ENCODE measurements at places on chromosomes 7 and 10. TPM values are rescaled to one million over a fixed set of nuclear protein-coding genes. Genes with fewer than 3 reads are reported as not detected.

The NPY4R gene
- total RNA-seq: not detected

The ERV3-1 gene
- 20.2 TPM for total RNA-seq

The MSS51 gene
- total RNA-seq: 1.7 TPM

The GTF2IRD1 gene
- total RNA-seq: 30.6 TPM

The PTN gene
- total RNA-seq: 11.6 TPM

The BICC1 gene
- 9.3 TPM for total RNA-seq

The SPDYE9 gene
- total RNA-seq: not detected

The ZNF438 gene
- total RNA-seq: 20.2 TPM

The CALML3 gene
- not detected for total RNA-seq

The GDF2 gene
- total RNA-seq: not detected

The CFAP43 gene
- 8.2 TPM for total RNA-seq

The LIPF gene
- total RNA-seq: not detected

The WEE2 gene
- not detected for total RNA-seq

The GRM3 gene
- total RNA-seq: not detected

The TET1 gene
- total RNA-seq: 7.4 TPM

The TMEM270 gene
- not detected for total RNA-seq

DNA sequence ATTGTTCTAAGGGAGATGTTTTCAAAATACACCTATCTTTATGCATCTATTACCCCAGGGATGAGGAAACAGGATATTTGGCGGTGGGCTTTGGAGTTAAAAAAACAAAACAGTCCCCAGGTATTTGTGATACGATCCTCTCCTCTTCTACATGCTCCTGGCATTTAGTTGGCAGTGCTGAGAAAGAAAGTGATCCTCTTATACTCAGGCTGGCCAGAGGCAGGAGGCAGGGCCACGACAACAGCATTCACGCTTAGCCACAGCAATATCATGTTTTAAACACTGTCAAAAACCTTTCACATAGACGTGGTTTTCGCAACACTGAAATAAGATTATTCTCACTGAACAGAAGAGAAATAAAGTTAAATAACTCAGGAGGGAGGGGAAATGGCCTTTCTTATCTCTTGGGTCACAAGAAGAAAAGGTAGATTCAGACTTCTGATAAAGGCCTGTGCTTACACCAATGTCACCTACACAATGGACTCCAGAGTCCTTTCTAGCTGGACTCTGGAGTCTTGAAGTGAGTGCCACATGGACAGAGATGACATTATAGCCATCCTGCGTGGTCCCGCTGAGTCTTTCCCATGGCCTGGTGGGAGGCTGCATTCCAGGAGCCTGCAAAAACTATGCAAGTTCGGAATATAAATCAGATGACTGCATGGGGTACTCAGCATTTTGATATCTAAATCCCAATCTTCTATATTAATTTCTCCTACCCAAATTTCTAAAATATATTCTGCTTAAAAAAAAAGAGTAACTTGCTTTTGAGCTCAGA is 88.7 kb downstream of the PIP4K2A start:
- H3K4me1 ChIP-seq: peaks cover 44% of the 10 kb centered on the region
- no peaks in the 10 kb centered on the region for H3K36me3 ChIP-seq
- H3K27ac ChIP-seq: peak overlapping the region; percentile 70
- H3K27me3 ChIP-seq: no peaks in the 10 kb centered on the region
- H3K4me3 ChIP-seq: no peak overlapping the region
- DNase-seq: no peak

DNA sequence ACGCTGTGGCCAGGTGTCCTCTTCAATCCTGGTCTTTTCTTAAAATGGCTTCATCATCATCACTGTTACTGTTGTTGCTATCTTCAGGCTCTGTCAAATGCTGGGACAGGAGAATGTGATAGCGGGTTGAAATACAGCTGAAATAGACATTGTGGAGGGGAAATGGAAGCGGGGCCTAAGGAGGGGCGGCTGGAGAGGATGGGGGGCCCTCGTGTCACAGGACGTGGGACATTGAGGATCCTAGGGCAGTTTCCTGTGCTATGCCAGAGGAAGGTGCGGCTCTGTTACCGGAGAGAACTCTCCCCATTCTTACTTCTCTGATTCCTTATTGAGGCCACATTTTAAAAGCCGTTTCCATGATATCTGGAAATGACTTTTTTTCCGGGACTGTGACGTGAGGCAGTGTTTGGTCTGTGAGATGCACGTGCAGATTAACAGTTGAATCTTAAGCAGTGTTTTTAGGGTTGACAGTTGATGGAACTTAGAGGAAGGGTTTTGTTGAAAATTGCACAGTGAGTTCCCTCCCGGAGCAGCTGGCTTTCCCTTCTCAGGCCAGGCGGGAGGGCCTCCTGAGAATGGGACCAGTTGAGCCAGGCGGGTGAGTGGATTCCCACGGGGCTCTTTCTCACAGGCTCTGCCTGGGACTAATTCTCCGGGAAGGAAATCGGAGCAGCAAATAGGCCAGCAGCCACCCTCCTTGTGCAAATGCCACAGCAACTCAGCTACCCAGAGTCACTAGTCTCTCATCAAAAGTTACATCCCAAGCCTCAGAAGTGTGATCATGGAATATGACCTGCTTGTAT is 125.2 kb downstream of the TACC2 start:
- H3K4me3 ChIP-seq: peak overlapping the region; percentile 90
- no peaks in the 10 kb centered on the region for H3K36me3 ChIP-seq
- peaks cover 59% of the 10 kb centered on the region for H3K4me1 ChIP-seq
- DNase-seq: peak; percentile 34
- peak overlapping the region; percentile 100 for H3K27ac ChIP-seq
- H3K27me3 ChIP-seq: no peaks in the 10 kb centered on the region

DNA sequence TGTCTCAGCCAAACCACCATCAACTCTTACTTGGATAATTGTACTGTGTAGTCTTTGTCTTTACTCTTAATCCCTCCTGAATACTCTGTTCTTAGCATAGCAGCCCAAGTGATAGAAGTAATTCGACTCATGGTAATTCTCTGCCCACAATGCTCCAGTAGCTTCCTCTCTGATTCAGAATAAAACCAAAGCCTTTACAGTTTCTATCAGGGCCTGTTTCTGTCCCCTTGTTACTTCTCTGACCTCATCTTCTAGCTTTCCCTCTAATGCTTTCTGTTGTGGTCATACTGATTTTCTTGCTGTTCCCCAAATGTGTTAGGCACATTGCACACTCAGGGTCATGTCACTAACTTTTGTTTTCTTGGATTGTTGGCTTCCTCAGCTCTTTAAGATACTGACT is 8.0 kb downstream of the ZNF518A start:
- H3K4me3 ChIP-seq: no peak overlapping the region
- no peak for DNase-seq
- no peak overlapping the region for H3K27ac ChIP-seq
- no peaks in the 10 kb centered on the region for H3K27me3 ChIP-seq

- H3K4me3 ChIP-seq: no peak overlapping the region
- H3K27me3 ChIP-seq: no peaks in the 10 kb centered on the region
- no peaks in the 10 kb centered on the region for H3K4me1 ChIP-seq
- H3K36me3 ChIP-seq: no peaks in the 10 kb centered on the region
Measured at GRCh38 chr10:11535346-11535959, 76.0 kb downstream of the USP6NL start.

DNA sequence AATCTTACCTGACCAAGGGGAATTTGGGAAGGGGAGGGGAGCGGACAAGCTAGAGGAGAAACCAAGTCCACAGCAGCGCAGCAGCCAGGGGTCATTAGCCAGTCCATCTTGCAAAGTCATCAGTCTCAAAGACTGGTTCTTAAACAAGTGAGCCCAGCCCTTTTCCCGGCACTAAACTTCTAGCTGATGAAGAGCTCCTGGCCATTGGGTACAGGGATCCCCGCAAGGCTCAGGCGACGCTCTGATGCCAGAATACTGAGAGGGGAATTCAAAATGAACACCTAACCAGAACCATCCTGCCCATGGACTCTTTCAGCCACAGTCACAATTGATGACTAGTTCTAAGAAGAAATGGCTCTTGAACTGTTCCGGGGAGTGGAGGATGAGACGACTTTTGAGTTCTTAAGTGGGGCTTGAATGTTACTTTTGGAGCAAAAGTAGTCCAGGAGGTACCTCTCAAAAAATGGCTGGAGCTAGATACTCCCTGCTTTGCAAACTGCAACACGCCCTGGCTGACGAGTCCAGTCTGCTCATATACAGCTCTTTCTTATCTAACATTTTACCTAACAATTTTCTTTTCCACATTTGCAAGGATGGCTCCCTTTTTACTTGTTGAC is 2.5 kb upstream of the TWIST1 start:
- DNase-seq: no peak
- no peaks in the 10 kb centered on the region for H3K36me3 ChIP-seq
- H3K27ac ChIP-seq: no peak overlapping the region
- peaks cover 30% of the 10 kb centered on the region for H3K4me1 ChIP-seq
- no peak overlapping the region for H3K4me3 ChIP-seq

DNA sequence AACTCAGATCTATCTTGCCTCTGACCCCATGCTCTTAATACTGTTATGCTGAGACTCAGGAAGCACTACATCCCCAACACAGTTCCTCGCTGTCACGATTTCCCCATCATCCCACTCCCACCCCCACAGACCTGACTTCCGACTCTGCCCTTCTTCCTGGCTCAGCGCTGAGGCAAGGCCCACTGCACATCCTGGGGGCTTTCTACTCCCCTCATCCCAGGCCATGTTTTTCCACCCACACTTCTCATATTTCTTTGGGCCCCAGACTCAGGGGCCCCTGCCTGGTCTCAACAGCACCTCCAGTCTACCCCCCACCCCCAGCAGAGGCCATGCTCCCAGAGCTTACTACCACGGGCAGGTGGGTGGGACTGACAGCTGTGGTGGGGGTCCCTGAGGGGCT is 7.7 kb upstream of the NDST2 start:
- no peaks in the 10 kb centered on the region for H3K27me3 ChIP-seq
- H3K4me3 ChIP-seq: no peak overlapping the region
- H3K4me1 ChIP-seq: peaks cover 42% of the 10 kb centered on the region
- no peaks in the 10 kb centered on the region for H3K36me3 ChIP-seq
- no peak for DNase-seq
- H3K27ac ChIP-seq: peak overlapping the region; percentile 92

DNA sequence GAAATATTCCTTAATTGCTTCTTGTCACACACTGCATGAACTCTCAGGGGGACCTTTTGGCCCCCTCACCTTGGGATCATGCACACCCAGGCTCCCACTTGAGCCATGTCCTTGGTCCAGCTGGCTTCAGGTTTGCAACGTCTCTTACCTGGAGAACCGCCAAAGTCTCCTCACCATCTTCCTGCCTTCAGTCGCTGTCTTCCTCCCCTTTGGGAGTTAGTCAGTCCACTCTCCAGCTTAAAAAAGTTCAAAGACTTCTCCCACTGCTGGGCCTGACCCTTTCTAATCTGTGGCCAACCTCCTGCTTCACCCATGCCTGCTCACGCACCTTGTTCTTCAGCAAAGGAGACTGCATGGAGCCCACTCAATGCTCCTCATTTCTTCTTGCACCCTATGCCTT is 82.6 kb upstream of the LRRC4 start:
- no peak overlapping the region for H3K27ac ChIP-seq
- DNase-seq: no peak
- no peak overlapping the region for H3K4me3 ChIP-seq
- no peaks in the 10 kb centered on the region for H3K36me3 ChIP-seq
- H3K4me1 ChIP-seq: no peaks in the 10 kb centered on the region

DNA sequence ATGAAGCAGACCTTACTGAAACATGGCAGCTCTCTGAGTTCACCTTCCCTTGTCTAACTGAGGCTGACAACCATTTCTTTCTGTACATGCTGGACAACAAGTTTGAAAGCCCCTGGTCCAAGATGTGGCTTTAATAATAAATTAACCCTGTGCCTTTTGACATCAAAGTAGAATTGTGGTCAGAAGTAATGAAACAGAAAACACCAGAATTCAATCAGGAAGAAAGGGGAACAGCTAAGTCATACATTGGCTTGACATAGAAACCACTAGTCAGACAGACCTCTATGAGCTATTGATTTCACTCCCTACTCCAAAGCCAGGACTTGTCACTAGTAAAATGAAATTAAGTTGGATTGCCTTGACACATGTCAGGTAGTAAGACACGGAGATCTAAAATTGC is 175.2 kb upstream of the ASAH2 start:
- no peaks in the 10 kb centered on the region for H3K36me3 ChIP-seq
- no peak overlapping the region for H3K4me3 ChIP-seq
- no peak for DNase-seq
- no peaks in the 10 kb centered on the region for H3K27me3 ChIP-seq
- H3K4me1 ChIP-seq: peaks cover 6% of the 10 kb centered on the region
- no peak overlapping the region for H3K27ac ChIP-seq

DNA sequence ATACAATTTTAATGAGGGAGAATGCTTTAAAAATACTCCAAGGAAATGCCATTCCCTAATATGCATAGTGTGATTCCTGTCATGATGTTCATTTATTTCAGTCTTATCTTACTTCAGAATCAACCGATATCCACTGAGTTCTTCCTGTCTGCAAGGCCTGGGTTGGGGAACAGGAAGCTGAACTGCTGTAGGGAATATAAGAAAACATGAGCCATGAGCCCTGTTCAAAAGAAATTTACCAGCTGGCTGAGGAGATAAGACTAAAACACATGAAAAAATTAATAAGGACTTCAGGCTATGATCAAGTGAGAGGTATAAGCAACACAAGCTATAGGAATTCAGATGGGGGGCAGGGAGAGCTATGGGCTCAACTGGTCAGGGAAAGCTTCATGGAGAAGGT is 184.7 kb downstream of the PLPP4 start:
- H3K27me3 ChIP-seq: no peaks in the 10 kb centered on the region
- DNase-seq: no peak
- no peaks in the 10 kb centered on the region for H3K36me3 ChIP-seq
- no peaks in the 10 kb centered on the region for H3K4me1 ChIP-seq

DNA sequence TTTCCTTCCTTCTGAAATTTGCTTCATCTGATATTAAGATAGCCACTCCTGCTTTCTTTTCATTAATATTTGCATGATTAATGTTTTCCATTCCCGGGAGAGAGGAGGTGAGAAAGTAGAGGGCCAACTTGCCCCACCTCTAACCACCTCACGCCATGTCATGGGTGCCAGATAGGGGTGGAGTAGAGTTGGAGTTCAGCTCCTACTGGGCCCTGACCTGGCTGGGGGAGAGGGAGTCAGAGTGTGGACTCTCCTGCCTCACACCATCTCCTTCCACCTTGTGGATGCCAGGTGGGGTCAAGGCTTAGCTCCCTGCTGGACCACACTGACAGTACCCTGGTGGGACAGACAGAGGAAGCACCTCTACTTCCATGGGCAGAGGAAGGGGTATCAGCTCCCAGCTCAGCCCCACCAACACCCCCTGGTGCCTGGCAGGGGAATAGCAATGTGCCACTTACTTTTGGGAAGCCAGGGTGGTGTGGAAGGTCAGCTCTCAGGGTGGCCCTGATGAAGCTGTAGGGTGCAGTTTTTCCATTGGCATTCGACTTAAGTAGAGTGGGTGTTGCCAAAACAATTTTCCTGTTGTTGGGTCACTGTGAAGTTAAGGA is 28.0 kb downstream of the CHST12 start:
- H3K4me3 ChIP-seq: no peak overlapping the region
- H3K27me3 ChIP-seq: no peaks in the 10 kb centered on the region
- H3K36me3 ChIP-seq: peaks cover 24% of the 10 kb centered on the region
- DNase-seq: no peak

- peaks cover 3% of the 10 kb centered on the region for H3K4me1 ChIP-seq
- H3K27ac ChIP-seq: no peak overlapping the region
- H3K27me3 ChIP-seq: no peaks in the 10 kb centered on the region
- H3K36me3 ChIP-seq: no peaks in the 10 kb centered on the region
- no peak overlapping the region for H3K4me3 ChIP-seq
- DNase-seq: no peak
Measured at GRCh38 chr7:98329100-98329790, 47.8 kb downstream of the BRI3 start.

GRCh38 chr7:36406156-36406555 is 16.5 kb downstream of the ANLN start:
- no peak for DNase-seq
- no peaks in the 10 kb centered on the region for H3K4me1 ChIP-seq
- H3K27ac ChIP-seq: no peak overlapping the region
